Activated naive CD4-positive, alpha-beta T cell treated with anti-CD3 and anti-CD28 coated beads for 36 hours (primary cell): ENCODE measurements at places on chromosomes 12 and 14. TPM values are rescaled to one million over a fixed set of nuclear protein-coding genes. Genes with fewer than 3 reads are reported as not detected.
A peak's percentile ranks its signal among the peaks of the same experiment; 100 is the strongest.

The C12orf42 gene
- total RNA-seq, result not detected

The NFE2 gene
- total RNA-seq, result not detected

- DNase-seq, result peak; percentile 4
- no peaks in the 10 kb centered on the region for H3K27me3 ChIP-seq
- H3K4me1 ChIP-seq, result peaks cover 75% of the 10 kb centered on the region
Observed at GRCh38 chr12:70264067-70264867, 21.0 kb downstream of the CNOT2 start.

DNA sequence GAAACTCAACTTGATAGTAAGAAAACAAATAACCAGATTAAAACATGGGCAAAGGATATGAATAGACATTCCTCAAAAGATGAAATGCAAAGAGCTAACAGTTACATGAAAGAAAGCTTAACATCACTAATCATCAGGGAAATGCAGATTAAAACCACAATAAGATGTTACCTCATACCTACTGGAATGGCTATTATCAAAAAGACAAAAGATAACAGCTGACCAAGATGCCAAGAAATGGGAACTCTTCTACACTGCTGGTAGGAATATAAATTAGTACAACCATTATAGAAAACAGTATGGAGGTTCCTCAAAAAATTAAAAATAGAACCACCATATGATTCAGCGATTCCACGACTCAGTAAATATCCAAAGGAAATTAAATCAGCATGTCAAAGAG is 18.8 kb downstream of the KCNH5 start:
- H3K4me1 ChIP-seq, result no peaks in the 10 kb centered on the region
- no peaks in the 10 kb centered on the region for H3K27me3 ChIP-seq
- no peaks in the 10 kb centered on the region for H3K36me3 ChIP-seq
- H3K4me3 ChIP-seq, result no peak overlapping the region

DNA sequence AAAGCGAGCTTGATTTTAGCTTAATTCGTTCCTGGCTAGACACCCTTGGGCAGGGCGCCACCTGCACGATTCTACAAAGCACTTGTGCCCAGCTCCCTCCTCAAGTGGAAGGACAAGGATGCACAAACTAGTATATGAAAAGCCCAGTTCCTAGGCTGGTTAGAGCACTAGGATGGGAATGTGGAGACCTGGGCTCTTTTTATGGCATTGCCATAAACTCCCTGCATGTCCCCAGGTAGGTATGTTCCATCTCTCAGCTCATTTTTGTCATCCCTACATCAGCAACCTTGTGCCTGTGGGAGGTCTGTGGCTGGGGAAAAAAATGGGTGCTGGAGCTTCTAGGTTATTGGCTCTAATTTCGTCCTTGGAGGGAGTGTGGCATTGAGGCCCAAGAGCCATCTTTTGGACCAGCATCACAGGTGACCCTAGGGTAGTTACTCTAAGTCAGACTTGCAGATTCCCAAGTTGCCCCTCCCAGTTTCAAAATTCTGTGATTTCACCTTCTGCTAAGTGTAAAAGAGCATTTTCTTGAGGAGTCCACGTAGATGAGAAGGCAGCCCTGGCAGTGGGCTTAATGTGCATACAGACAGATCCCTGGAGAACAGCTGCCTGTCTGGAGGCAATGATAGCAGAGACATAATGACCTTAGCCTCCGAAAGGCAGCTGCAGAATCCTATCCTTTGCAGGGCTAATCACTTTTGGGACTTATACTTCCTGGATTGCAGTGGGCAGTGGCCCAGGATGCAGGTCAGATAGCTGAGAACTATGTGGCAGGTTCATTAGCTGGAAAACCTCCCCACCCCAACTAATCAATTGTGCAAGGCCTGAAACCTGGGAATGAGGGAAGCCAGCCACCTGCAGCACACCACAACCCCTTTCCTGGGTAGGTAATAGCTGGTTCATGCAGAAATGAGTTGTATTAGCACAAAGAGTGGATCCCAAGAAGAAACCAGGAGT is 47.6 kb upstream of the BDKRB2 start:
- no peaks in the 10 kb centered on the region for H3K4me1 ChIP-seq
- H3K27me3 ChIP-seq, result no peaks in the 10 kb centered on the region
- no peak for DNase-seq
- H3K4me3 ChIP-seq, result no peak overlapping the region
- H3K27ac ChIP-seq, result no peak overlapping the region
- H3K36me3 ChIP-seq, result no peaks in the 10 kb centered on the region

DNA sequence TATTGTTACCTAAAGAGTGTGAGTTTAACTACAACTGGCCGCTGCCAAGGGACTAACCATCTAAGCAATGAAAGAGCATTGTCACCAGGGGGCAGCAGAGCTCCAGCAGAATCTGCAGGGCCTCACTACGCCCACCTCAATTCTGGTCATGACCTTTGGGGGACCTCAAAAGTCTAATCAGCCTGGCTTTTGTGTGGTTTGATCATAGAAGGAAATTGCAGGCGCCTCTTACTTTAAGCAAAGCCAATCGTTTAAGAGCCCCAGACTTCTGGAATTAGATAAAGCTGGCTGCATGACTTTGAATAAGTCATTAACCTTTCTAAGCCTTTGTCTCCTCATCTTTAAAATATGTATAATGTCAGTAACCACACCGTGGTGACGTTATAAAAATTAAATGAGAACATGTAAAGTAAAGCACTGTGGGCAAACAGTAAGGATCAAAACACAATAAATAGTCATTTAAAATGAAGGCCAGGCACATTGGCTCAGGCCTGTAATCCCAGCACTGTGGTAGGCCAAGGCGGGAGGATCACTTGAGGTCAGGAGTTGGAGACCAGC is 58.6 kb downstream of the TBX3 start:
- no peaks in the 10 kb centered on the region for H3K4me1 ChIP-seq
- DNase-seq, result peak; percentile 47
- H3K27ac ChIP-seq, result no peak overlapping the region
- no peak overlapping the region for H3K4me3 ChIP-seq

GRCh38 chr14:91817566-91818325 is 49.6 kb downstream of the TC2N start:
- peaks cover 29% of the 10 kb centered on the region for H3K36me3 ChIP-seq
- H3K4me1 ChIP-seq, result peaks cover 52% of the 10 kb centered on the region
- DNase-seq, result peak; percentile 54
- H3K27ac ChIP-seq, result peak overlapping the region; percentile 73
- no peak overlapping the region for H3K4me3 ChIP-seq
- H3K27me3 ChIP-seq, result no peaks in the 10 kb centered on the region

GRCh38 chr12:121232163-121232562 is 22.2 kb downstream of the P2RX4 start:
- H3K36me3 ChIP-seq, result peaks cover 15% of the 10 kb centered on the region
- no peak overlapping the region for H3K4me3 ChIP-seq
- no peaks in the 10 kb centered on the region for H3K27me3 ChIP-seq
- peaks cover 8% of the 10 kb centered on the region for H3K4me1 ChIP-seq
- H3K27ac ChIP-seq, result no peak overlapping the region
